Lung microvascular endothelial cell (primary cell): ENCODE measurements at places on chromosomes 3 and 15. TPM values are rescaled to one million over a fixed set of nuclear protein-coding genes. Genes with fewer than 3 reads are reported as not detected.

C3orf70 gene
- 0.65 and 1.8 TPM in 2 replicates for total RNA-seq

PLA2G4D gene
- total RNA-seq, result not detected in 2 replicates

BCL2A1 gene
- total RNA-seq, result 0.44 TPM in 1 of 2 replicates, not detected in the other

CKMT1A gene
- total RNA-seq, result not detected in 2 replicates

SH3GL3 gene
- total RNA-seq, result under 0.01 TPM in 1 of 2 replicates, not detected in the other

P2RY14 gene
- not detected in 2 replicates for total RNA-seq

LRRIQ4 gene
- total RNA-seq, result not detected in 2 replicates

NPAP1 gene
- total RNA-seq, result not detected in 2 replicates

CTXN2 gene
- not detected in 2 replicates for total RNA-seq

IGSF11 gene
- under 0.01 TPM in 2 replicates for total RNA-seq

SLITRK3 gene
- total RNA-seq, result not detected in 2 replicates

MAP4 gene
- 36.7 and 39.2 TPM in 2 replicates for total RNA-seq

CTXND1 gene
- total RNA-seq, result not detected in 2 replicates

FGF7 gene
- not detected in 2 replicates for total RNA-seq

RARRES1 gene
- total RNA-seq, result 1.8 and 2.4 TPM in 2 replicates

CHRM5 gene
- 0.20 and 0.22 TPM in 2 replicates for total RNA-seq

GOLGA8T gene
- under 0.01 TPM in 1 of 2 replicates, not detected in the other for total RNA-seq

PLCH1 gene
- total RNA-seq, result not detected in 2 replicates

C3orf20 gene
- total RNA-seq, result under 0.01 TPM in 1 of 2 replicates, not detected in the other

TMIE gene
- under 0.01 TPM in 1 of 2 replicates, not detected in the other for total RNA-seq

CAPN3 gene
- 0.22 and 0.60 TPM in 2 replicates for total RNA-seq

GRK7 gene
- total RNA-seq, result not detected in 2 replicates

LARP6 gene
- 7.1 and 11.8 TPM in 2 replicates for total RNA-seq

ZNF80 gene
- not detected in 2 replicates for total RNA-seq

BFSP2 gene
- not detected in 2 replicates for total RNA-seq

IL17RC gene
- total RNA-seq, result 11.5 and 17.4 TPM in 2 replicates
